ENCODE measurements at places on chromosomes 4 and X.

- DNase-seq = no peak
Measured at GRCh38 chrX:110941906-110942305, 146.3 kb upstream of the CHRDL1 start.

DNA sequence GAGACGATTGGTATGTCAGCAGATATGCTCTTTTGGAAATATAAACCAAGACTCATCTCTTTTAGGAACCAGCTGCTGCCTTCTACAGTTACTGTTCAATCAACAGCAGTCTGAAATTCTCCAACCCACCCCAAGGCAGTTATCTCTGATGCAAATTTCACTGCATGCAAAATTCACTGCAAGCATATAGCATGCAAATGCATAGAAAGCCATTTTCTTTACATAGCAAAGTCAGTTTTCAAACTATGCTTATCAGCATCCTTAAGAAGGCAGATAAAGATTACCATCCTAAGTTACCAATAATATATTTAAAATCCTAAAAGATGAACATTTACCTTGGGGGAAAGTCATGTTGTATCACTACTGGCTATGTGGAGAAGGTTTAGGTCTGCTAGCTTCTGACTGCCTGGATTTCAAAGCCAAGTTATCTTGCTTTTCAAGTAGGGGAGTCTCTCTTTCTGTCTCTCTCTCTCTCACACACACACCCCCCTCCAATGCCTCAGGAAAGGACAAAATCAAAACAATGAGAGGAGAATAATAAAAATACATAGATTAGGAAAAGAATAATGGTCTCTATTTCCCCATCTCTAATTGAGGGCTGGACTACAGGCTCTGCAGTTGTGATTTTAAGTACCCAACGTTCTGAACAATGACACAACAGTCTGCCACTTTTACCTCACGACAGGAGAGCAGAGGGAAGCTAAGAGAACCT is 1.5 kb downstream of the NMU start:
- no peak for DNase-seq

DNA sequence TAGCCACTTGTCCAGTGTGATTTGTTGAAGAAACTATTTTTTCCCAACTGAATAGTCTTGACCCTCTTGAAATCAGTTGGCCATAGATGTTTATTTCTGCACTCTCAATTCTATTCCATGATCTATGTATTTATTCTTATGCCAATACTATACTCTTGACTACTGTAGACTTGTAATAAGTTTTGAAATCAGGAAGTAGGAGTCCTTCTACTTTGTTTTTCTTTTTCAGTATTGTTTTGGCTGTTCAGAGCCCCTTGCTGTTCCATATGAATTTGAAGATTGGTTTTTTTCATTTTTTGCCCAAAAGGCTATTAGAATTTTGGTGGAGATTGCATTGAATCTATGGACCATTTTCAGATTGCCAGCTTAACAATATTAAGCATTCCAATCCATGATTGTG is 10.2 kb downstream of the SAP30 start:
- no peak for DNase-seq

- no peak for DNase-seq
Measured at GRCh38 chr4:166042510-166043055, 169.5 kb downstream of the TLL1 start.

- no peak for DNase-seq
Measured at GRCh38 chr4:103719830-103720207, at the start of gene TACR3. Gene TACR3, minus strand, starts transcription at chr4:103719985. Its CDS starts 310 bp downstream, at chr4:103719675.

- no peak for DNase-seq
Measured at GRCh38 chr4:98677799-98678198, 19.4 kb upstream of the TSPAN5 start.

GRCh38 chr4:154982187-154983047 is 201.3 kb downstream of the RBM46 start:
- DNase-seq = no peak

DNA sequence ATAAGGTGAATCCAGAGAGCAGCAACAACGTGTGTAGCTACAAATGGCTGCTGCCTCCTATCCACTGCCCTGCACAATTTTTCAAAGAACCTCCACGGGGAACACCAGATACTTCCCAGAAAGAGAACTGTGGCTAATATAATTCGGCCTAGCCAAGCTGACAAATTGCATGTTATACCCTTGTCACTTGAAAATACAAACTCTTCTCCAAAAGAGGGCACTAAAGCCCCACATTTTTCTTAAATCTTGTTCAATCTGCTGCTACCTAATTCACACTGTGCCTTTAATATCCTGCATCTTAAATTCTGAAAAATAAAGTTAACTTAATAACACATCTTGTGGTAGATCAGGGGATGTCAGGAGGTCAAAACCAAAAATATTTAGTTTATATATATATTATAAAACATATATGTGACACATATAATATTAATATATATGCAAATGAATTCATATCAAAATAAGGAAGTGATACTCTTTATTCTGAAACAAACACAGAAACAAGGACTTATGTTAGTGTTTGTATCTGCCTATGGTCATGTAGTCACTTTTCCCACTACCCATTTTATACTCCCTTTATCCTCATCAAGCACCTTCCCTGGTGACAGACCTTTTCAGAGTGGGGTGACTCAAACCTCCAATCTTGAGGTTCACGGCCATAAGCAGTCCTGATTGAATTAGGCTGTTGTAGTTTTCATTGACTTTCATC is 24.1 kb downstream of the CT45A1 start:
- DNase-seq = no peak

DNA sequence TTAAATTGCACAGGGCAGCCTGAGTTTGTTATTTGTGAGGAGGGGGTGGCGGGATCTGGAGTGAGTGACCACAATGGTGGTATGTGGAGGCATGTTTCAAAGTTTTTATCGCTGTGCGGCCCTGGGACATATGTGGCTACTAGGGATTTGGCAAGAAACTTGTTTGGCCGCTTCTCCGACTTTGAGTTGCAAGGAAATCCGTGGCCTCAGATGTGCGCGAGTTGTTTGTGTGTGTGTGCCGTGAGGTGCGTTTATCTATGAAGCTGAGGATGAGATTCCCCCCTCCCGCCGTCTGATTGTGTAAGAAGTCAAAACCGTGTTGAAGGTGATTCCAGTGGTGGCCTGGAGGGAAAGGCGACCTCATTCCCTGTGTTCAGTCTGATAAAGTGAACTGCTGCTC is 1.4 kb downstream of the JADE3 start:
- no peak for DNase-seq

DNA sequence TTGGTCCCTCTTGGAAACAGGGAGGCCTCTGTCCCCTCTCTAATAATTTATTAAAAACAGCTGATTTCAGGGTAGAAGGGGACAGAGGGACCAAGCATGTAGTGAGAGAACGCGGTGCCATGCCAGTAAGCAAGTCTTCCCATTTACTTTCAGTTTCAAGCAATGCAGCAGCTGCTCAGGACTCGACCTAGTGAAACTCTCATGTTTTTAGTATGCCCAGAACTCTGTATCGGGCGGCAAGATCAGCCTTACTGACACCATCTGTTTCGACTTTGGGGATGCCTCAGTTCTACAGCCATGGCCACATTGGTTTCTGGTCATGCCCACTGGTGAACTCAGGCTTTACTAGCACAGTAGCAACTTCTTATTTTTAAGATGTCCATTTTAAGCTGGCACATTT is 40.6 kb downstream of the ZNF81 start:
- no peak for DNase-seq

GRCh38 chr4:70855464-70855863 is 15.8 kb upstream of the GRSF1 start:
- DNase-seq = no peak

- DNase-seq = no peak
Measured at GRCh38 chrX:112800971-112801775, 39.5 kb downstream of the AMOT start.

- no peak for DNase-seq
Measured at GRCh38 chr4:16993956-16994840, 95.8 kb upstream of the LDB2 start.

GRCh38 chrX:109840585-109840984 is 107.5 kb upstream of the ACSL4 start:
- DNase-seq = peak; percentile 44

DNA sequence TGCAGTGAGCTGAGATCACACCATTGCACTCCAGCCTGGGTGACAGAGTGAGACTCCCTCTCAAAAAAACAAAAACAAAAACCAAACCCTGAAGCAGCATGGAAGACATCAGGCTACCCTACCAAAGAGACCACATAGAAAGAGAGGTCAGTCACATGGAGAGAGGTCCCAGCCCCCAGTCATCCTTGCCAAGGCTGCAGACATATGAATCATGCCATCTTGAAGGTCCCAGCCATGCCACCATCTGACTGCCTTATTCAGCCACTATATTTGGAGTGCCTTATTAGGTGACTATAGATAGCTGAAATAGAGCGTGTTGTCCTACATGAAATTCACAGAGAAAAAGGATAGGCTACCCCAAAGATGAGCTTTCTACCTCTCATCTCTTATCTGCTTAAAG is 48.2 kb downstream of the SPINK2 start:
- no peak for DNase-seq

- DNase-seq = no peak
Measured at GRCh38 chr4:158046345-158046744, 126.5 kb downstream of the GASK1B start.

DNA sequence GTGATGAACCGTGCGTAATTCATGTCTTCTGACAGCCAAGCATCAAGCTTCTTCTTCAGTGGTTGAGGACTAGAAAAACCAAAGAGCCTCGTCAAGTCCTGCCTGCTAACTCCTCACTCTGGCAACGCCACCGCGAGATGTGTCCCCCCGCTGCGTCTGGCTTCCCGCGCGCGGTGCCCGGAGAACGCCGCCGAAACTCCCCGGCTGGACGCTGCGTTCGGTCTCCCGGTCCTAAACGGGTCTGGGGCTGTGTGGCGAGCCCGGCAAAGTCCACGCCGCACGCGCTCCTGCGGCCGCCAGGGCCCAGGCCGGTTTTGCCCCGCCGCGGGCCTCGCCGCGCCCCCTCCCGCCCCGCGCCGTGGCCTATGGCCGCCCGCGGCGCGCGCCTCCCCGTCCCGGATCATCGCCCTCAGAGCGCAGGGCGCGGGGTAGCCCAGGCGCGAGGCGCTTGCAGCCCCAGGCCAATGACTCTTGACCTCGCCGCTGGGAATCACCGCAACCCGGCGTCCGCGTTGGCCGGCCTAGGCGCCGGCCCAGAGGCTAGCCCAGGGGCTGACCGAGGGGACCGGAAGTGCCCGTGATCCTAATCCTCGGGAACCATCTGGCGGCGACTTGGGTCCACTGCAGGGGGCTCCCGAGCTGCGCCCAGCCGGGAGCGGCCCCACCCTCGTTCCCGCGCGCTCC is at the start of gene AADAT:
AADAT (minus strand) TSS at position 289 of the 684 bp plus-strand sequence; CDS start at position 23, 266 bp downstream.
- DNase-seq = no peak

DNA sequence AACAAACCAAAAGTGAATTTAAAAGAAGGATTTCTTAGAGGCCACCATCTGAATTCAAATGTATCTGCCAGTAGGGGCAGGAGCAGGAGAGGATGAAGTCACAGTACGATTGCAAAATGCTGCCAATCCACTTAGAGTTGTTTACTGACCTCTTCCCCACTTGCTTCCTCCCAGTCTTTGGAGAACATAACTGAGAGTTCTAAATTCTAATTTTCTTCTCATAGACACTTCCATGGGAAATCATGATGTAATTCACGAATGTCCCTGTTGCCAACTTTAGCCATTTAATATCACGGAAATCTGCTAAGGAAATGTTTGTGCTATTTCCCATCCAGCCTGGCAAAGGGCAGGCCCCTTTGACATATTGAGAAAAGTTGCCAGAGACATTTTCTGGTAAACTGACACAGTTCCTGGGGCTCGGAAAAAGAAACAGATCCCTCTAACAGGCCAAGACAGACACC is 33.6 kb upstream of the NOCT start:
- DNase-seq = no peak

DNA sequence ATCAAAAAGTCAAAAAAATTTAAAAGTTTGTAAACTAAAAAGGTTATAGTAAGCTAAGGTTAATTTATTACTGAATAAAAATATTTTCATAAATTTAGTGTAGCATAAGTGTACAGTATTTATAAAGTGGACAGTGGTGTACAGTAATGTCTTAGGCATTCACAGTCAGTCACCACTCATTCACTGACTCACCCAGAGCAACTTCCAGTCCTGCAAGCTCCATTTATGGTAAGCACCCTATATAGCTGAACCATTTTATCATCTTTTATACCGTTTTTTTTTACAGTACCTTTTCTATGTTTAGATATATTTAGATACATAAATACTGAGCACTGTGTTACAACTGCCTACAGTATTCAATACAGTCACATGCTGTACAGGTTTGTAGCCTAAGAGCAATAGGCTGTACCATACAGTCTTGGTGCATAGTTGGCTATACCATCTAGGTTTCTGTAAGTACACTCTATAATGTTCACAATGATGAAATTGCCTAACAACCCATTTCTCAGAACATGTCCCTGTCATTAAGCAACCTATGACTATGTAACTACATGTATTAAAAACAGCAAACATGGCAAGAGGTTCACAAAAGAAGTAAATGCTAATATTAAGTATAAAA is 18.6 kb downstream of the ACSL4 start:
- no peak for DNase-seq

DNA sequence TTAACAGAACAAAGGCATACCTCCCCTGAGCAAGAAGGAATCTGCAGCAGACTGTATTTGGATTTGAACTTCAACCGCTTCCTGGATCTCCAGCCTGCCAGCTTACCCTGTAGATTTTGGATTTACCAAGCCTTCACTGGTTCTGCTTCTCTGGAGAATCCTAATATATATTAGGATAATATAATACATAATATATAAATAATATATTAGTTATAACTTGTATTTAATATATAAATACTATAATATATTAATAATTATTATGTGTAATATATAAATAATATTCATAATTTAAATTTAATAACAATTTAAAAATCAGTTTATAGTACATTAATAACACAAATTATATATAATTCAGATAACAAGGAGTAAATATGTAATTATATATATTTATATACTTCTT is 121.4 kb downstream of the COX18 start:
- no peak for DNase-seq

DNA sequence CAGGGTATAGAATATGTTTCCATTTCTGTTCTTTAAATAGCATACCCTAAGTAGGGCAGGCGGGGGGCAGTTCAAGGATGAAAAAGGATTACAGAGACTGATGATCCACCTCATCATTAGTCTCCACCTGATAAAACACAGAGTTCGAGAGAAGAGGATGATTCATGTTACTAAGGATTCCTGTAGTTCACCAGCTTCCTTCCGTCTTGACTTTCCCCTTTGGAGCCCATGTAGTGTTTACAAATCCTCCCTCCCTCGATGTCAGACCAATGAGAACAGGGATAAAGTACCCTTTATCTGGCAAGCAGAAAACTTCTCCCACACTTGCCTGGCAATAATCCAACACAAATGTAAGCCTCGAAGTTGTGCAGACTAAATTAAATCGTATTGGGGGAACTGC is 526.3 kb upstream of the FAM241A start:
- no peak for DNase-seq

- DNase-seq = no peak
Measured at GRCh38 chr4:178306565-178306964, 864.3 kb upstream of the AGA start.

- DNase-seq = no peak
Measured at GRCh38 chrX:111035991-111036390, 60.0 kb upstream of the PAK3 start.

DNA sequence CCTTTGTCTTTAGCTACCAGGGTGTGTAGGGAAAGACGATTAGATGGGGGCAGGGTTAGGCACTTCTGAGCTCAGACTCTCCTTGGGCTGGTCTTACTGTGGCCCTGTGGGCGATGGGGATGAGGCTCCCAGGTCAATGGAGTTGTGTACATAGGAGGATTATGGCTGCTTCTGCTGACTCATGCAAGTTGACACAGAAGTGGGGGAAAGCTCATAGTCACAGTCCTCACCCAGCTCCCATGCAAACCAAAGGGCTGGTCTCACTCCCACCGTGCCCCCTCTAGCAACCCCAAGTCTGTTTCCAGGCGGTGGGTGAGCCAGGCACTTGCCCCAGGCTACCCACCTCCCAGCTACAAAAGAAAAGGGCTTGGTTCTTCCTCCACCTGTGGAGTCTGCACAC is 24.4 kb upstream of the VSIG4 start:
- DNase-seq = no peak

Measured in CD4-positive, alpha-beta T cell treated with Interleukin-15 for 1 hour (primary cell).